ENCODE measurements at places on chromosomes 5 and 9.

- no peak for DNase-seq
These were observed 490.2 kb downstream of the EBF1 start for GRCh38 chr5:158609333-158610050.

GRCh38 chr5:82521431-82522051 is 243.4 kb upstream of the RPS23 start:
- no peak for DNase-seq

DNA sequence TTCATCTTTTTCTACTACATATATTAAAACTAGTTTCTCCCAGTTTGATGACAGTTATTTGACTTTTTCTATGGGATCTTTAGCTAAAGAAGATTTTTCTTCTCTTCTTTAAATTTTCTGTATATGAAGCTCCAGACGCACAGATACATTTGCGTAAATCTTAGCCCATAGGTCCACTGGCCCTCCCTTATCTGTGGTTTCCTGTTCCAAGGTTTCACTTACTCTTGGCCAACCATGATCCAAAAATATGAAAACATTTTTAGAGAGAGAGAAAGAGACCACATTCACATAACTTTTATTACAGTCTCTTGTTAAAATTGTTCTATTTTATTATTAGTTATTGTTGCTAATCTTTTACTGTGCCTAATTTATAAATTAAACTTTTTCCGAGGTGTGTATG is 270.2 kb upstream of the DAPK1 start:
- DNase-seq, result no peak

DNA sequence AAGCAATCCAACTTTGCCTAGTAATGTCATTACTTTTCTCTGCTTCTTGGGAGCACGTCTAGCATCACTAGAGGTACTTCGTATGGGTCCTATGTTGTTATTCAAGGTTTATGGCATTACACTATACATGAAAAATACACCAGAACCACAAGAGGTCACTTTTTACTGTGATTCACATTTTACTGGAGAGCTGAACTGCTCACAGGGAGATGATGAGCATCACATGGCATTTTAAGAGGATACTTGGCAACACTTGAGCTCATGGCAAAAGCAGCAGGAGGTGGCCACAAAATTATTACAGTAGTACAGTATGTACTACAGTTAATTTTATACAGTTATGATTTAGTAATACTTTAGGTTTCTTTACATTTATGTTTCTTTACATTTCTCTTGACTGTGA is 223.4 kb downstream of the PARP8 start:
- no peak for DNase-seq

- no peak for DNase-seq
These were observed 185.8 kb downstream of the KCTD16 start for GRCh38 chr5:144356489-144356888.

DNA sequence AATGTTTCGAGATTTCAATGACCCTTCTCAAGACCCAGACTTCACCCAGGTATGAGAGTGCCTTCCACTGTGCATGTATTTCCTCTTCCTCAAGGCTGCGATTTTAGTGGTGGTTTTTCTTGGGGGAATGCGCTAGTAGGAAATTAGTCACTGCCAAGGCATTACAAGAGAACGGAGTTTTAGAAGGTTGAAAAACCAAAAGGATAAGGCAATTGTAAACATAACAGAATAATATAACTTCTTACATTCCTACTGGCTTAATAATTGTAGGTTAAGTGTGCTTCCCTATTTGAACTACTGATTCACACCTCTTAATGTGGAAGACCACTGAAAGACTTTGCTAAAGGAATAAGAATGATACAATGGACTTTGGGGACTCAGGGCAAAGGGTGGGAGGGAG is 38.9 kb downstream of the ACO1 start:
- DNase-seq, result no peak
